T-helper 17 cell (primary cell): ENCODE measurements at places on chromosomes 1 and 21.

- DNase-seq: no peak
Observed at GRCh38 chr1:100862591-100862990, 32.1 kb downstream of the EXTL2 start.

GRCh38 chr1:220789532-220790147 is 2.9 kb downstream of the MTARC1 start:
- DNase-seq: no peak

GRCh38 chr1:97013941-97014340 is 292.4 kb downstream of the PTBP2 start:
- DNase-seq: no peak

DNA sequence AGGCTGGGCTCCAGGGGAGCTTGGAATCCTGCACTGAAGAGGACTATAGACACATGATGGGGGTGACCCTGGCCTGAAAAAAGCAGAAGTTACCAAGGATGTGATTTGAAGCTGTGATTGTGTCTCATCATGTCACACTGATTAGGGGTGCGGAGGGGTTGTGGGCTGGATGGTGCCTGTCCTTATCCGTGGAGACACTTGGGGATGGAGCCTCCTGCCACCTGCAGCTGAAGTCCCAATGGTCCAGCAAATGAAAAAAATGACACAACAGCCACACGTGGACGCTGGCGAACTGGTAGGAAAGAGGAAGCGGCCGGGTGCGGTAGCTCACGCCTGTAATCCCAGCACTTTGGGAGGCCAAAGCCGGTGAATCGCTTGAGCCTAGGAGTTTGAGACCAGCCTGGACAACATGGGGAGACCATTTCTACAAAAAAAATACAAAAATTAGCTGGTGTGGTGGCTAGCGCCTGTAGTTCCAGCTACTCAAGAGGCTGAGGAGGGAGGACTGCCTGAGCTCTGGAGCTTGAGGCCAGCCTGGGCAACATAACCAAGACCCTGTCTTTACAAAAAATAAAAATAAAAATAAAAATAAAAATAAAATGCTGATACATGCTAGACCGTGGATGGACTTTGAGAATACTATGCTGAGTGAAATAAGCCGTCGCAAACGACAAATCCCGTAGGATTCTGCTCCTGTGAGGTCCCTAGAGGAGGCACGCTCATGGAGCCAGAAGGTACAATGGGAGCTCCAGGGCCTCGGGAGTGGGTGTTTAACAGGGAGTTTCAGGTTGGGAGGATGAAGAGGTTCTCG is 838 bp upstream of the IBA57 start:
- no peak for DNase-seq

GRCh38 chr1:227741166-227741870 is 6.1 kb downstream of the SNAP47 start:
- DNase-seq: no peak

- no peak for DNase-seq
Observed at GRCh38 chr1:14625572-14625971, 27.1 kb downstream of the KAZN start.

DNA sequence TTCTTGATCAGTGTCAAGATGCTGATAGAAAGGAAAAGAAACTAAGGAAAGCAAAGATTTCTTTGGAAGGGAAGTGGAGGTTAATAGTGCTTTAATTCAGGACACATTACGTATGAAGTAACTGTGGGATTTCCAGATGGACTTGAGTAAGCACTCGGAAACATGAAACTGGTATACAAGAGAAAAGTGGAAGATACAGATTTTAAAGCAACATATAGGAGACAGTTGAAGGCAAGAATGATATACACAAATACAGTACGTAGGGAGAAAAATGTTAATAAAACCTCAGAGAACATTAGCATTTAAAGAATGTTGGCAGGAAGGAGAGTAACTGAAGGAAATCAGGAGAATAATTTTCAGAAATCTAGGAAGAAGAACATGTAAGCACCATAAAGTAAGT is 730.9 kb upstream of the ADGRL2 start:
- no peak for DNase-seq

DNA sequence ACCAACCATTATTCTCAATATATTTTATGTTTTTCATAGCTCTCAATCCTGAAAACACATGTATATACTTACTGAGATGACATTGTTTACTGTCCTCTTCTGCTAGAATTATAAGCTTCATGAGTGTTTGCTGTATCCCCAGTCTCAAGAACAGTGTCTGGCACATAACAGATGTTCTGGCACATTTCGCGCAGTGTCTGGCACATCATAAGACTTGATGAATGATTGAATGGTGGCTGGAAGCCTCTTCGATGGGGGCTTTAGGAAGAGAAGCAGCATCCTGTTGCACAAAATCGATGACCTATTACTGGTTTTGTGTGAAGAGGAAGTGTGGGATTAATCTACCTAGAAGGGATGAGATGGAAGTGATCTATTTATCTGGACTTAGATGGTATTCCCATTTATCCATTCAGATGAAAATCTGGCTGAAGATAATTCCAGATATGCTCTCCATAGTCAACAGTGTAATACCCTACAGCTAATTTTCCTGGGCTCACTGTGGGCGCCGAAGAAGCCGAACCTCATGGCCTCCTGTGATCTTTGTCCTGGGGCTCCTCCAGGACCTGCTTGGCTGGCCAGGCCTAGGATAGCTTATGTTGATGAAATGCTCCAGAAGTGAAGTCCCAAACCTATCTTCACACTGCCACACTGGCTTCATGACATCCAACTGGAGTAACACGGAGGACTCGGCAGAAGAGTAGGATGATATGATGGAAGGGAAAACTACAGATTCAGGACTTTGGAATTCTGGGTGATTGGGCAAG is 26.5 kb downstream of the CD34 start:
- DNase-seq: no peak

GRCh38 chr1:2837823-2838222 is 36.3 kb upstream of the TTC34 start:
- DNase-seq: no peak

- peak; percentile 11 for DNase-seq
Observed at GRCh38 chr1:117895482-117896114, 33.8 kb downstream of the GDAP2 start.

DNA sequence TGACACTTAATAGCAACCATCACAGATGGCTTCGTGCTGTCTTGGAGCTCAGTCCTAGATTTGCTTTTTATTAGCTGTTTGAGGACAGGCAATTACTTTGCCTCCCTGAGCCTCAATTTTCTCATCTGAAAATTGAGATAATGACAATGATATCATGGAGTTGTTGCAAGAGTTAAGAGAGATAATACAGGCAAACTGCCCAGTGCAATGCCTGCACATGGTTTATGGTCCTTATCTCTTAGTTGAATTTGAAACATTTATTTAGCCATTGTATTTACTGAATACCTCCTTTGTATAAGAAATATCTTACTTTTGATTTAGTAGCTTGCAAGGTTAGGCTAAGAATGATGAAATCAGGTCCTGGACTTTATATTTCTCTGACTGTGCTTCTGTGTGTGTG is 17.7 kb downstream of the KCNA2 start:
- DNase-seq: no peak

DNA sequence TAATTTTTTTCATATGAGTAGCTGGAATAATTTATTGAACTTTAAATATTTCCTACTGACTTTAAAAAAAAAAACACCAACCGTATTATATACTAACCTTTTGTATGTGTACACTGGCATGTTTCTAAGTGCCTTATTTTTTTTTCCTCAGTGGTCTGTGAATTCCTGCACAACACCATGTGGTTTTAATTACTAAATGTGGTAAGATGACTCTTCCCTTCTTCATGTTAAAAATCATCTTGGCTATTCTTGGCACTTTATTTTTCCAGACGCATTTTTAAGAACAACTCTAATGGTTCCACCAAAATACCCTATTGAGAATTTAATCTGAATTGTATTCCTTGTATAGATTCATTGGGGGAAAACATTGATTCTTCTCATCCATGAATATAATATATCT is 28.4 kb downstream of the PPP2R5A start:
- DNase-seq: no peak
